ENCODE measurements at places on chromosomes 5 and 9.
A peak's percentile ranks its signal among the peaks of the same experiment; 100 is the strongest.

DNA sequence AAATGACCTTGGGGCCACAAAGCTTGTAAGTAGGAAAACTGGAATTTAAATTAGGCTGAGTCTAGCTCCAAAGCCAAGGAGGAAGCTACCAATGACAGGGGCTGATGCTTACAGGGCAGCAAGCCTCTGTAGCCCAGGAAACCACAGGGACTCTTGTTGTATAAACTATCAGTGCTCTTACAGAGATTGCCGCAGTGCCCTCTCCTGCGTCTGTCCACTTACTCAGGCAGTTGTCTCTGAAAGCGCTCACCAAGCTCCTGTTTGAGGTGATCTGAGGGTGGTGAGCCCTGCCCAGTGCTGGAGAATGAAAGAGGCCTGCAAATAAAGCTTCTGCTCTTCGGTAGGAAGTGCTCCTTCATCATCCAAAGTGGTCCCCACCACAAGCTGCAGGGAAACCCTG is 498.8 kb downstream of the ARHGEF28 start:
- H3K4me1 ChIP-seq, result no peaks in the 10 kb centered on the region
- H3K27me3 ChIP-seq, result no peaks in the 10 kb centered on the region
- H3K36me3 ChIP-seq, result no peaks in the 10 kb centered on the region
- no peak overlapping the region for H3K27ac ChIP-seq
- no peak overlapping the region for H3K4me3 ChIP-seq
- no peak for DNase-seq

DNA sequence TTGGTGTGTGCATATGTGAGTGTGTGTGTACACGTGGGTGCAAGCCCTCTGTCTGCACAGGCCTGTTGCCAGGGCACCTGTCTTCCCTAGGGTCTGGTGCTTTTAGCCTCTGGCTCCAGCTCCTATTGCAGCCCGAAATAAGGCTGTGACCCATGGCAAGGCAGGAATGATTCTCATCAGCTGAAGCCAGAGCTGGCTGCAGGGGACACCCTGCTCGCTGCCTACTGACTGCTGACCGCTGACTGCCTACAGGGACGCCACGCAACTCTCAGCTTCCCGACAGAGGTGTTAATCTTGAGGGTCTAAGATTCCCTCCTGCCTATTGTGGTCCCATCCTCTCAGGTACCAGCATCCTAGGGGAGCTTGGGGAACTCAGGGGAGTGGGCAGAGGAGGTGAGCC is at the start of gene MYOZ3:
TSS of gene MYOZ3 (plus strand) at position 166 of the 400 bp plus-strand sequence. CDS start 1,691 bp downstream, outside the sequence.
- H3K4me1 ChIP-seq, result peaks cover 10% of the 10 kb centered on the region
- no peaks in the 10 kb centered on the region for H3K36me3 ChIP-seq
- H3K27me3 ChIP-seq, result no peaks in the 10 kb centered on the region
- no peak within 1 kb of the TSS for H3K4me3 ChIP-seq

- no peaks in the 10 kb centered on the region for H3K27me3 ChIP-seq
- no peak for DNase-seq
- no peak overlapping the region for H3K4me3 ChIP-seq
- no peak overlapping the region for H3K27ac ChIP-seq
- H3K4me1 ChIP-seq, result no peaks in the 10 kb centered on the region
Observed at GRCh38 chr9:20084125-20084524, 295.3 kb upstream of the SLC24A2 start.

GRCh38 chr5:159104051-159104651 is 4.4 kb upstream of the EBF1 start:
- H3K4me3 ChIP-seq, result peak overlapping the region; percentile 45
- no peaks in the 10 kb centered on the region for H3K36me3 ChIP-seq
- no peaks in the 10 kb centered on the region for H3K27me3 ChIP-seq
- no peak overlapping the region for H3K27ac ChIP-seq

GRCh38 chr9:14209399-14210345 is 104.3 kb downstream of the NFIB start:
- no peak overlapping the region for H3K4me3 ChIP-seq
- peaks cover 25% of the 10 kb centered on the region for H3K4me1 ChIP-seq
- H3K27ac ChIP-seq, result no peak overlapping the region
- no peak for DNase-seq
- no peaks in the 10 kb centered on the region for H3K36me3 ChIP-seq

GRCh38 chr9:35164711-35165110 is 2.9 kb downstream of the UNC13B start:
- no peaks in the 10 kb centered on the region for H3K36me3 ChIP-seq
- no peak overlapping the region for H3K4me3 ChIP-seq
- no peak for DNase-seq
- no peak overlapping the region for H3K27ac ChIP-seq

GRCh38 chr5:107474716-107475489 is 195.8 kb downstream of the EFNA5 start:
- DNase-seq, result no peak
- H3K4me1 ChIP-seq, result peaks cover 4% of the 10 kb centered on the region
- no peaks in the 10 kb centered on the region for H3K27me3 ChIP-seq
- no peaks in the 10 kb centered on the region for H3K36me3 ChIP-seq

DNA sequence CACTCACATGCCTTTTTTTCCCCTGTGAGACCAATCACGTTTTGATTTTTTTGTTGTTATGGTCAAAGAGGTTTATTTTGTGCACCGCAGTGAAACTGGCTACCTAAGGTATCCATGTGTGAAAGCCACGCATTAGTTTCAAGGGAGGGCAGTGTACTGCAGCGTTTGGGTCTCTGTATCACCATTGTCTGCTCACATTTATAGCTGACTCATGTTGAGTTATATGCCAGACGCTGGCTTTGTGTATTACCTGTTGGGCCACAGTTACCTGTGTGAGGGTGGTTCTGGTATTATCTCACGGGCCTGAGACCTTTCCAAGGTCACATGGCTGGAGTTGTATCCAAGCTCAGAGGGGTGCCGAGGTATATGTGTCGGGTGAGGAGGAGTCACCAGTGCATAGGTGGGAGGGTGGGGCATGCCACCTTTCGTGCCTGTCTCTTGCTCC is 75.8 kb downstream of the ARHGAP26 start:
- no peaks in the 10 kb centered on the region for H3K27me3 ChIP-seq
- no peak for DNase-seq
- H3K4me1 ChIP-seq, result peaks cover 62% of the 10 kb centered on the region
- H3K36me3 ChIP-seq, result no peaks in the 10 kb centered on the region
- H3K4me3 ChIP-seq, result no peak overlapping the region
- H3K27ac ChIP-seq, result peak overlapping the region; percentile 28

GRCh38 chr5:157546456-157547100 is 29.0 kb downstream of the ADAM19 start:
- H3K27me3 ChIP-seq, result no peaks in the 10 kb centered on the region
- DNase-seq, result no peak
- peaks cover 86% of the 10 kb centered on the region for H3K4me1 ChIP-seq
- no peaks in the 10 kb centered on the region for H3K36me3 ChIP-seq
- no peak overlapping the region for H3K27ac ChIP-seq

DNA sequence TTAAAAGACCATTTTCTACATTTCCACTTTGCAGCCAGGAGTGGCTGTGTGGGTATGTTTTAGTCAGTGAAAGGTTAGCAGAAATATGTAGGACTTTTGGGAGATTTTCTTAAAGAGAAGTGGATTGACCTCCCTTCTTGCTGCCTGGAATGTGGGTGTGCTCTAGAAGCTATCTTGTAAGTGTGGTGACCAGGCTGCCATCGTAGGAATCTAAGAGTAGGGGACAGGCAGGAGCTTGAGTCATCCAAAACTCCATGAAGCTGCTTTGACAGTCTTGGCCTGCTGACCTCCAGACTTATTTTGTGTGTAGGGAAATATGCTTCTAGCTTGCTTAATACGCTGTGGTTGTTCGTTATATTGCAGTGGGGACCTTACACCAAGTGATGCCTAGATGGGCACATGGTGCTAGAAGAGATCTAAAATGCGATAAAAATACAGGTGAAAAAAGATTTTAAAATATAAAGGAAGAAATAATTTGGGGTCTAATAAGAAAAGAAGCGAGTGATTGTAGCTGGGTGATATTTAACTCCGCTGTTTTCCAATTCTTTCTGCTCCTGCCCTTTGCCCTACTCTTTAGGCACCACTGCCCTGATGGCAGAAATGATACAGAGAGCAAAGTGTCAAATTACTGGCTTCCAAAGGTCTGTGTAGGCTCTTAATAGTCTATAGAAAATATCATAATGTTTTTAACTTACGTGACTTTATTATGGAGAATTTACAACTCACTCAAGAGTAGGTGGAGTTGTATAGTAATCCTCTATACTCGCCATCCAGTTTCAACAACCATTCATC is 298.2 kb upstream of the ZNF608 start:
- no peak overlapping the region for H3K4me3 ChIP-seq
- DNase-seq, result no peak
- no peaks in the 10 kb centered on the region for H3K36me3 ChIP-seq
- H3K27ac ChIP-seq, result no peak overlapping the region

DNA sequence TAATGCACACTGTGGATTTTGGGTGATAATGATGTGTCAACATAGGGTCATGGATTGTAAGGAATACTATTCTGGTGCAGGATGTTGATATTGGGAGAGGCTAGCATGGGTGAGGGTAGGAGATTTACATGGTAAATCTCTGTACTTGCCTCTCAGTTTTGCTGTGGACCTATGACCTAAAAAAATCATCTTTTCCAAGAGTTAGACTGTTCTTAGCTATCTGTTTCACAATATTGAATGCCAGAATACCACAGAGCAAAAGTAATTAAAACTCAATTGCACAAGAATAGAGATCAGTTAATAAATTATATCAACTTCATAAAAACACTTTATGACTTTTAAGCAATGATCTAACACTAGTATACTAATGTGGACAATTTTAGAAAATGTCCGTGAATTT is 651.6 kb downstream of the HTR1A start:
- no peak for DNase-seq
- H3K4me1 ChIP-seq, result no peaks in the 10 kb centered on the region
- H3K27ac ChIP-seq, result no peak overlapping the region
- H3K27me3 ChIP-seq, result no peaks in the 10 kb centered on the region
- H3K4me3 ChIP-seq, result no peak overlapping the region

- no peaks in the 10 kb centered on the region for H3K4me1 ChIP-seq
- no peak for DNase-seq
- H3K27ac ChIP-seq, result no peak overlapping the region
- H3K36me3 ChIP-seq, result no peaks in the 10 kb centered on the region
Observed at GRCh38 chr5:33688066-33688465, 203.7 kb downstream of the ADAMTS12 start.

GRCh38 chr9:89410641-89411350 is 87.1 kb downstream of the SEMA4D start:
- H3K27ac ChIP-seq, result no peak overlapping the region
- H3K27me3 ChIP-seq, result no peaks in the 10 kb centered on the region
- H3K4me3 ChIP-seq, result no peak overlapping the region
- no peak for DNase-seq
- H3K4me1 ChIP-seq, result no peaks in the 10 kb centered on the region

DNA sequence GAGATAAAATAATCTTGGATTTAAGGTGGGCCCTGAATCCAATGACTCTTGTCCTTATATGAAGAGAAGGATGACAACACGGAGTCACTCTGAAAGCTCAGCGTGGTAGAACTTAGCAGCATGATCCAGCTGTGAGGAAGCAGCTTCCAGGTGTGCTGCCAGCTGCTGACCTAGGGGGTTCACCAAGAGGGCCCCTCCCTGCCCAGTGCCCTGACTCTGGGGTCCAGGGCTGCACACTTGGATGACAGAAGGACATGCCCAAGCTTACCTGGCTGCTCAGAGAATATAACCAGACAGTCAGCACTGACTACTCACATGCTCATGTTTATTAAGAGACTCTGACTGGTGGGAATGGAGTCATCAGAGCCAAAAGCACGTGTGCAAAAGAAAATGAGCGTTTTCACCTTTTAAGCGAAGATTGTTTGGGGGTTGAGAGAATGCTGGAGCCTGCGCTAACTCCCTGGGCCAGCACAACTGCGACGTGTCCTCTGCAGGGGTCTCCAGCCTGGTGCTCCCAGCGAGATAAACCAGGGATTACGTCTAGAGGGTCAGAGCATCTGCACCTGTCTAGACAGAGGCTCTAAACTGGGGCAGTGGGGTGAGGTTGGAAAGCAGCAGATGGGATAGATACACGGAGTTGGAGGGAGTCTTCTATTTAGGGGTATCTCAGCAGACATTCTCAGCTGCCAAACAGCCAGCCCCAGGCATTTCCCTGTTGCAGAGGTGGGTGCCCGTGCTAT is 41.3 kb downstream of the ROPN1L start:
- H3K4me1 ChIP-seq, result peaks cover 18% of the 10 kb centered on the region
- no peaks in the 10 kb centered on the region for H3K27me3 ChIP-seq
- no peak overlapping the region for H3K4me3 ChIP-seq
- DNase-seq, result no peak
- no peaks in the 10 kb centered on the region for H3K36me3 ChIP-seq

- H3K4me3 ChIP-seq, result no peak overlapping the region
- no peak for DNase-seq
- no peaks in the 10 kb centered on the region for H3K27me3 ChIP-seq
- H3K27ac ChIP-seq, result no peak overlapping the region
Observed at GRCh38 chr5:53542926-53543325, 17.5 kb upstream of the NDUFS4 start.

DNA sequence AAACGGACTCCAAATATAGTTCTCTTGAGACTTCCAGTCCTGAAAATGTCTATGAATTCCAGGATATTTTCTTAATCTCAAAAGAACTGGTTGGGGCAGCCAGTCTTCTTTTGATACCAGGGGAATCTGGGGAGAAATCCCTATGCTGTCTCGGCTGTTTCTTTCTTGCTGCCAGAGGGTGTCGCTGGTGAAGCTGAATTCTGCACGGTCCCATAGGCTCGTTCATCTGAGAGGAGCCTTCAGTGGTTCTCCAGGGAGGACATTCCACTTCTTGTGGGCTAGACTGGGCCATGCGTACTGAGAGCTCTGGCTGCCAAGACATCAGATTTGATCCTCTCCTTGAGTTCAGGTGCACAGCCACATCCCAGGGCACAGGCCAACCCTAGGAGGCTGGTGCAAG is 155.0 kb upstream of the CLINT1 start:
- DNase-seq, result no peak
- no peaks in the 10 kb centered on the region for H3K36me3 ChIP-seq
- H3K4me1 ChIP-seq, result no peaks in the 10 kb centered on the region
- H3K27me3 ChIP-seq, result no peaks in the 10 kb centered on the region

DNA sequence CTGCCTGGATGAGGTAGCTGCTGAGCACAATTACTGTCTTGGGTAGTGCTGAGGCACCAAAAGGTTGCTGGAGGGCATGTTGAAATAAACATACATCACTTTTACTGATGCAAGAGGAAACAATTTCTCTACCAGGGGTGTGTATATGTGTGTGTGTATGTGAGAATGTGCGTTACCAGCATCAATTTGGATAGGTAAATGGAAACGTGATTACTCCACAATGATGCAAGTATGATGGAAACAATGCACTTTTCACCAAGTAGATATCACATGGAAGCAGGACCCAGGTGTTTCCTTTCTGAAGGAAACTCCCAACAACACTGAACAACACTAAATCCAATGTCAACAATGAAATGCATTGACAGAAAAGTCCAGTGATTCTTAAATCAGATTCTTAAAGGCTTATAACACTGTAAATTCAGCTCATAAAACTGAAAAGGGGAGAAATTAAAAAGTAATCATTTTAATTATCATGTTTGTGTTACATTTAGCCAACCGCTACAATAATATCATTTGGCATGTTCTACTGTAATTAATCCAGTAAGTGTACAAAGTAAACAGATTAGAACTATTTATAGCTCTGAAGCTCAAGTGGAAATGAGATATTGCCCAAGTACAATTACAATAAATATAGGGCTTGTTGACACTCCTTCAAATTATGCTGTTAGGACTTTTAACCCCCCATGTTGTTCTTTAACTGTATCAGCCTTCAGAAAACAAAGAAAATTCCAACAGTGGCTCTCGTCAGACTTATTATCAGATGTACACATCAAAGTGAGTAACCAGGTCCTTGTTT is 25.3 kb downstream of the YIPF5 start:
- no peak overlapping the region for H3K4me3 ChIP-seq
- H3K27ac ChIP-seq, result no peak overlapping the region
- no peaks in the 10 kb centered on the region for H3K4me1 ChIP-seq
- H3K27me3 ChIP-seq, result no peaks in the 10 kb centered on the region
- no peak for DNase-seq

GRCh38 chr5:138666226-138666742 is 86.9 kb upstream of the CTNNA1 start:
- H3K4me3 ChIP-seq, result no peak overlapping the region
- no peaks in the 10 kb centered on the region for H3K4me1 ChIP-seq
- no peaks in the 10 kb centered on the region for H3K36me3 ChIP-seq
- no peak overlapping the region for H3K27ac ChIP-seq
